ENCODE measurements at places on chromosomes 7 and 10.

DNA sequence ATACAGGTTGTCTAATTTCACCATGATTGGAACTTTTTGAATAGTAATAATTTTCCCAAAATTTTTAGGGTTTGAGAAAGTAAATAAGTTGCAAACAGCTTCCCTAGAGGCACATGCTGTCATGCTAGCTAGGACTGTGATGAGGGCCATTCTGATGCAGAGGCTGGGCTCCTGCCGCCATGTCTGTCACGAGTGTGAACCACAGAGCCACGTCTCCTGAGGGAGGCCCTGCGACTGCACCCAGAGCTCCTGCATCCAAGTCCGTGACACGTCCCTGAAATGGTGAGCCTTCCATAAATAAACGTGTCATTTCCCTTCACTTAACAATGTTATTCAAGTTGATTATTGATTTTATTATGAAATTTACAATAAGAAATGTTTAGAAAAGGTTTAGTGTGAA lies 40.0 kb downstream of the C10orf120 start:
- no peak for DNase-seq

DNA sequence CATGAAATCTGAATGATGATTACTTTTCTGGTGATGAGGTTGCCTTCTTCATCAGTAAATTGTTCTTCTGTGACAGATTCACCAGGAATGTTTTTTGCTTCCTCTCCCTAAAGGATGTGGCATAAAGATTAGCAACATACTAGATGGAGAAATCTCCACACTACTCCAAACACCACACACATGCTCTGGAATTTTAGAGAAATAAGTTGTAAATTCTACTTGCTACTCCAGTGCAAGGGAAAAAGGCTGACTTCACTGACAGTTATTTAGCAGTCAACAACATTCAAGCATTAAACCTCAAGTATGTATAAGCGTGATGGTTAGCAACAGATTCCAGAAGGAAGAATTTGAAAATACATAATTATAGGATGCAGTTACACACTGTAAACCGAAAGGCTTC lies 137.9 kb upstream of the CCDC6 start:
- DNase-seq, result no peak

GRCh38 chr7:98216941-98217622 lies 5.8 kb downstream of the BHLHA15 start:
- no peak for DNase-seq

GRCh38 chr7:44050121-44050914 lies 5.8 kb downstream of the DBNL start:
- no peak for DNase-seq

DNA sequence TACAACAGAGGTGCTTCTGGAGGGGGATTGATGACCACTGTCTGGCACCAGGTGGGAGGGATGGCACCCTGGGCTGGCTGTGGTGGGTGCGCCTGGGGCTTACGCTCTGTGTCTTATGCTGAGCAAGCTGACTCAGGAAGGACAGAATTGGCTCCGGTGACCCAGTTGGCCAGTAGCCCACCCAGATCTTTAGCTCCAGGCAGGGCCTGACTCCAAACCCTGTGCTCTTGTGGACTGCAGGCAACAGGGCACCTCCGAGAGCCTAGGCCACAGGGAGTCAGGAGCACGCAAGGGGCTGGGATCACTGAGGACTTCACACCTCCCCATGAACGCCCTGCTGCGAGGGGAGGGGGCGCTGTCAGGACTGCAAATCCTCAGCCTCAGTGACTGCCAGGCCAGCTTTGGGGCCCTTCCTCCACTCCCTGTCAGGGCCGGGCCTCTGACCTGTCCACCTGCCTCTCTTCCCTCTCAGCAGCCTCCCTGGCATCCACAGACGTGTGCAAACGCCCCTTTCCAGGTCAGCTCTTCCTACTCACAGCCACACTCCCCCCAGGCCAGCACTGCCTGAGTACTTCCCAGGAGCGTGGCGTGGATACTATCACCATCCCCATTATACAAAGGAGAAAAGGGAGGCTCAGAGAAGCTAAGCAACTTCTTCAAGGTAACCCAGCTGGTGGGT lies 118.7 kb downstream of the SLIT1 start:
- no peak for DNase-seq

- no peak for DNase-seq
These were observed 554.1 kb upstream of the FOXK1 start for GRCh38 chr7:4127909-4128560.

GRCh38 chr7:107785926-107786325 lies 17.1 kb downstream of the SLC26A3 start:
- DNase-seq, result no peak

DNA sequence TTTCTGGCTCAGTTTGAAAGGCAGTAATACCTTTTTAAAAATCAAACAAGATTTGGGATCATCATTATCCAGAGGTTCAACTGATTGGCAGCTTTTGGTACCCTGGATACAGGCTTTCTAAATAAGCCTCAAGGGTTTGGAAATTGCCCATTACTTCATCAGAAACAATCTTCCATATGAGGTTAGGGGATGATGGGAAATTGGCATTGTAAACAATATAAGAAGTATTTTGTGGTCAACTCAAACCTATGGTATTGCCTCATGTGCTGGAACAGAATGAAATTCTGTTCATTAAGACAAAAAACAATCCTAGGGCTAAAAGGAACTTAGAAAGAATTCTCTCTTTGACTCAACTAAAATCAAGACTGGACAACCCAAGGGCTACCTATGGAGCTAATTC lies 92.6 kb upstream of the HECTD2 start:
- no peak for DNase-seq

DNA sequence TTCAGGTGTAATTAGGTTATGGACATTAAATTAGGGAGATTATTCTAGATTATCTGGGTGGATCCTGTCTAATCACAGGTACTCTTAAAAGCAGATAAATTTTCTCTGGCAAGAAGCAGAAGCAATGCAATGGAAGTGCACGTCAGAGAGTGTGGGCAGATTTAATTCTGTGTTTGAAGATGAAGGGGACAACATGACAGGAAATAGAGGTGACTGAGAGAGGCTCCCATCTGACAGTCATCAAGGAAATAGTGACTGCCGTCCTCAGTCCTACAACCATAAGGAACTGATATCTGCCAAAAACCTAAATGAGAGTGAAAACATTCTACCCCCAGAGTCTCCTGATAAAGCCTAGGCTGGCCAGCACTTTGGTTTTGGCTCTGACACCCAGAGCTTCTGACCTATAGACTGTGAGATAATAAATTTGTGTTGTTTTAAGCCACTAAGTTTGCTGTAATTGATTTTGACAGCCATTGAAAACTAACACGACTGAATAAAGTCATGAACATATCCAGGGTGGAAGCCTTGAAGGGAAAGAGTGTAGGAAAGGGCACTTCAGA lies 30.5 kb upstream of the DDX50 start:
- DNase-seq, result no peak

DNA sequence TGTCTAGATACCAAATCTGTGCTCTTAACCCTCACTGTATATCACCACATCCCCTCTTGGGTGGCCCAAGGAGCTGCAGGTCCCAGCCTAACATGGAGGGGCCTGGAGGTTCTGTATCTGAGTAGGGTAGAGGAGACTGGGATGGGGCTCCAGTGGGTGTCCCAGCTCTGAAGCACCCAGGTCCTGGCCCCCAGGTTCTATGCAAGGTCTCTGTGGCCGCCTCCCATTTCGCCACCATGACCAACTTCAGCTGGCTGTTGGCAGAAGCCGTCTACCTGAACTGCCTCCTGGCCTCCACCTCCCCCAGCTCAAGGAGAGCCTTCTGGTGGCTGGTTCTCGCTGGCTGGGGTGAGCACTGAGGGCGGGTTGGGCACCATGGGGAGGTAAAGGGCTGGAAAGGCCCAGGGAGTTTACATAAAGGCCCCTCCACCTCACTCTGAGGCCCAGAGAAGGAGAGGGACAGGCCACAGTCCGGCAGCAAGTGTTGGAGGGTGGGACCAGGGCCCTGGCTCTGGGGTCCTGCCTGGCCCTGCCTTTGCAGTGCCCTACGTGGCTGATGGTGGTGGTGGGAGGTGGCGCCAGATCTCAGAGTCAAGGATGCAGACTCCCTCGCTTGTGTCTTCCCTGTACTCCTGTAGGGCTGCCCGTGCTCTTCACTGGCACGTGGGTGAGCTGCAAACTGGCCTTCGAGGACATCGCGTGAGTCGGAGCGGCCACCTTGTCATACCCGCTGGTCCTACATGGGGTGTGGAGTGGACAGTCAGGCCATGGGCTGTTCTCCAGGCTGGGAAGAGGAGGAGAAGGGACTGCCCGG lies 10.2 kb downstream of the GHRHR start:
- DNase-seq, result no peak

- no peak for DNase-seq
These were observed 37.0 kb upstream of the MXI1 start for GRCh38 chr10:110170142-110170971.

DNA sequence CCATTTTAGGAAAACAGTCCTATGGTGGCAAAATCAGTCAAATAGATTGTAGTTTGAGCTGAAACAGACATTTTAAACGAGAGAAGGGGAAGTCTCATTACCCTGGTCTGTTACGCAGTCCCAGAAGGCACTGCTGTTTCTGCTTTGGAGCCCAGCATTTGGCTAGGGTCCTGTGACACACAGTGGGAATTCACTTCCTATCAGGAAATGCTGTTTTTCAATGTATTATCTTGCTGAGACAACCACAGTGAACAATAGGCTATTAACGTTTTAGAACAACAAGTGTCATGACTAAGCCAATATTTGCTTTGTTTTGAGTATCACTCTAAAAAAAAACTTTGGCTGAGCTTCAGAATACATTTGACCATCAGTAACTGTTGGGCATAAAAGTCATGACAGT lies 74.1 kb downstream of the ADD3 start:
- DNase-seq, result peak; percentile 36

GRCh38 chr7:137110091-137110509 lies 233.4 kb downstream of the PTN start:
- DNase-seq, result no peak

GRCh38 chr10:14153570-14154055 lies 177.1 kb downstream of the FRMD4A start:
- DNase-seq, result no peak

- no peak for DNase-seq
These were observed 5.3 kb downstream of the FGF8 start for GRCh38 chr10:101770331-101771215.

- DNase-seq, result no peak
These were observed 108.9 kb downstream of the SAMD9 start for GRCh38 chr7:93008833-93009232.
